ENCODE measurements at places on chromosomes 6 and 20.

DNA sequence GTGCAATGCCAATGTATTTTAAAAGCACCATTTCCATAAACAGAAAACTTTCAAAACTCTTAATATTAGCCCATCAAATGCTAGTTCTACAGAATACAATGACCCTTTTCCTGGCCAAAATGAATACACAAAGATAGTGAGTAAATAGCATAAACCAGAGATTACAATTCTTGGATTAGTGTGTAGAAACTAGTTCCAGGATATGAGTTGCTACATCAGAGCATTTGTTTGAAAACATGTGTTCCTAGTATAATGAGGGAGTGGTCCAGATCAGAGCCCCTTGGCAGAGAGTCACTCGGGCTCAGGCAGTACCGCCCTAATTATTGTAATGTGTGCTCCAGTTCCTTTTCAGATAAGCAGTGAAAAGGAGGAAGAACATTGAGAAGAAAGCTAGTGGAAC, 63.7 kb upstream of the COL21A1 start:
- DNase-seq: no peak

DNA sequence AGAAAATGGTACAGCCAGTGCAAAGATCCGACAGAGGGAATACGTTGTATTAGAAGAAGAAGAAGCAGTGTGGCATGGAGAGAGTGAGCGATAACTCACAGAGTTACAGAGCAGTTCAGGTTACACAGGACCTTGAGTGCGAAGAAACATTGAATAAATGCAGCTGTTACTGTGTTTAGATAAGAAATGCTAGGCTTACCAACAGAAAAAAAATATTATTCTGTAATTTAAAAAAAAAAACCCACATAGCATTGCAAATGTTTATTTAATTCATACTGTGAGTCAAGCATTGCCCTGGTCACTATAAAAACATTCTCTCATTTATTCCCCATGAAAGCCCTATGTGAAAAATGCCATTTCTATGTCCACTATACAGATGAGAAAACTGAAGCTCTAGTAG, 373.4 kb upstream of the EPHA7 start:
- no peak for DNase-seq

- no peak for DNase-seq
These were observed 773.9 kb upstream of the MMS22L start for GRCh38 chr6:98056955-98057354.

DNA sequence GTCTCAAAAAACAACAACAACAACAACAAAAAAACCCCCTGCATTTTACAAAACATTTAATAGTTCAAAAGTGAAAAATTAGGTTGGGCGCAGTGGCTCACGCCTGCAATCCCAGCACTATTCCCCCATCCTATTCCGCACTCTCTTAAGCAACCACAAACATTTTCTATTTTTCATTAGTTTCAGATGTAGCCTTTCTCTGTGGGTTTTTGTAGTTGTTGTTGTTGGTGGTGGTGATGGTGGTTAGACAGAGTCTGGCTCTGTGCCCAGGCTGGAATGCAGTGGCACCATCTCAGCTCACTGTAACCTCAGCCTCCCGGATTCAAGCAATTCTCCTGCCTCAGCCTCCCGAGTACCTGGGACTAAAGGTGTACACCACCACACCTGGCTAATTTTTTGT, 6.4 kb upstream of the GMNN start:
- no peak for DNase-seq

GRCh38 chr6:162625846-162626540, 101.6 kb downstream of the PRKN start:
- no peak for DNase-seq

GRCh38 chr20:46004889-46005473, 3.7 kb upstream of the MMP9 start:
- DNase-seq: peak; percentile 58

GRCh38 chr6:32815996-32816395, 806 bp downstream of the HLA-DOB start:
- DNase-seq: no peak

GRCh38 chr20:60053818-60054190, 95.6 kb downstream of the CDH26 start:
- DNase-seq: no peak

GRCh38 chr6:110520209-110520965, 44.0 kb upstream of the SLC22A16 start:
- no peak for DNase-seq

DNA sequence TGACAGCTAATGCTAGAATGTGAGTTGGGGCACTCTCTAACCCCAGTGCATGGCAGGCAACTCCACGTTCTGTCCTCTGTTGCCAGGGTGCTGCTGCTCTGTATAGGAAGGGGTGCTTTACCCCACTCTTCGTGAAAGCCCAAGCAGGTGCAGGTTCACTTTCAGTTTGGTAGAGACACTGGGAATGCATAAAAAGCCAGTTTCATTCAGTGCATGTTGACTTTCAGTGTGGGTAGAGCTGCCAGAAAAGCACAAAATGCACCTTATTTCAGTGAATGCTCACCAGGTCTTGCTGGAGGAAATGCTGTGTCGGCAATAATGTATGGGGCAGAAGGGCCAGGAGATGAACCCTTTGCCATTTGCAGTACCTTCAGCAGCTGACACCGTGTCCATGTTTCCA, 62.1 kb upstream of the ADGRB3 start:
- no peak for DNase-seq

DNA sequence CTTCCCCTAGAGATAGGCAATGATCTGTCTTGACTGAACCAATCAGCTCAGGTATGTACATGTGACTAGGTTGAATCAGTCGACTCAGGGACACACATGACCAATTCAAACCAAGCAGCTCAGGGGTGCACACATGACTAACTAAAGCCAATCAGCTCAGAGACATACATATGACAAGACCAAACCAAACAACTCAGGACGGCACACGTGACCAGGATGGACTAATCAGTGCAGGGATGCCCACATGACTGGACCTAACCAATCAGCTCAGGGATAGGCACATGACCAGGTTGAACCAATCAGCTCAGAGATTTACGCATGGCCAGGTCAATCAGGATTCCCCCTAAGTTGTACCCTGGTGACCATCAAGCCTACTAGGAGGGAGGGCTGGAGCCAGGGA, 310.3 kb downstream of the CDH26 start:
- DNase-seq: no peak

GRCh38 chr6:152232501-152233151, 404.5 kb downstream of the SYNE1 start:
- no peak for DNase-seq

- DNase-seq: no peak
These were observed 10.5 kb downstream of the ZC3H12D start for GRCh38 chr6:149474108-149474935.

GRCh38 chr6:23905133-23905815, 220.7 kb upstream of the NRSN1 start:
- DNase-seq: no peak

- no peak for DNase-seq
These were observed 38.3 kb upstream of the SMLR1 start for GRCh38 chr6:130788954-130789353.

- DNase-seq: no peak
These were observed 116.5 kb downstream of the DST start for GRCh38 chr6:56525974-56526789.

DNA sequence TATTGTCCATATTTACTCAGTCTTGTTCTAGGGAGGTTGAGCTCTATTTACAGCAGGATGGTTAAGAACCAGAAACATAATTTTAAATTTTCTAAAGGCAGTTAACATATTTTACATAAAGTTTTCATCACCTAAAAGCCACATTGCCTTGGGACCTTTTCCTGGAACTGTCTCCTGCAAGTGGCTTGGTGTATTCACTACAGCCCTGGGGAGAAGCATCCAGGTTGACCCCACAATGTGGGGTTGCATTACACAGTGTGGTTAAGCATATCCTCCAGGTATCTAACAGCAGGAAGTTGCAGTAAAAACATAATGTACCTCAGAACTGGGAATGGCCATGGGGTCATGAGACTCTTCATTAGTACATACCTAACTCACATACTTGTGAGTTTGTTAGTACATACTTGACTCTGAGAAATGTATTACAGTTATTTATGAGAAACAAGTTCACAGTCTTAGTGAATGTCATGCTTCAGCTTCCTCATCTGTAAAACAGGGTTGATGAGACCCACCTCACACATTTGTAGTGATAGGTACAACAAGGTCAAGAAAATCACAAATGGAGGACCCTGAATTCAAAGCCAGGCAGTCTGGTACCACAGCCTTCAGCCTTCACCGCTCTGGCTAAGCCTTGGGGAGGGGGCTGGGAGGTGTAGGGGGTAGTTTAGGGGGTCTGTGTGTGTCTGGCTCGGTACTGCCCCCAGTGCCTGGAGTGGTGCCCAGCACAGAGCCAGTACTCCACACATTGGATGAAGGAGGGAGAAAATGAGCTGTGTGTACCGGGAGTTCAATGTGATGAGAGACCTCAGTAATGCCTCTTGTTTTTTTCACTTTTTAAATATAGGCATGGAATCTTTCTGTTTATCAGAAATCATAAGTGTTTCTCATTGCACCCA, 52.9 kb downstream of the KAT14 start:
- DNase-seq: no peak

- DNase-seq: no peak
These were observed 802.1 kb upstream of the FLRT3 start for GRCh38 chr20:15139522-15139921.

DNA sequence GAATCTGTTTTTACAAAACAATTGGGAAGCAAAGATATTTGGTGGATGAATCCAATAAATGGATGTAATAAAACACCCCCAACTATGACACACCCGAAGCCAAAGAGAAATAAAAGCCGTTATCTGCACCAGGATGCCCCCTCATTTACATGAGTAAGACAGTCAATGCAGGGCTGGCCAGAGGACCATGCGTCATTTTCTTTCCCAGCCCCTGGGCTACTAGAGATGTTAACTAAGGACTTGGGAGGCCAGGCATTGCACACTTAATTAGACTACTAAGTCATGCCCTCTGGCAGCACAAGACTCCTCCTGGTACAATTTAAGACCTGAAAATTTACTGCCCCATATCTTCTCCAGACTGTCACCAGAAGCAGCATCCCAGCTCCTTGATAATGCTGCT, 3.2 kb downstream of the LEMD2 start:
- no peak for DNase-seq

GRCh38 chr6:138272533-138273315, 54.4 kb upstream of the PBOV1 start:
- no peak for DNase-seq

DNA sequence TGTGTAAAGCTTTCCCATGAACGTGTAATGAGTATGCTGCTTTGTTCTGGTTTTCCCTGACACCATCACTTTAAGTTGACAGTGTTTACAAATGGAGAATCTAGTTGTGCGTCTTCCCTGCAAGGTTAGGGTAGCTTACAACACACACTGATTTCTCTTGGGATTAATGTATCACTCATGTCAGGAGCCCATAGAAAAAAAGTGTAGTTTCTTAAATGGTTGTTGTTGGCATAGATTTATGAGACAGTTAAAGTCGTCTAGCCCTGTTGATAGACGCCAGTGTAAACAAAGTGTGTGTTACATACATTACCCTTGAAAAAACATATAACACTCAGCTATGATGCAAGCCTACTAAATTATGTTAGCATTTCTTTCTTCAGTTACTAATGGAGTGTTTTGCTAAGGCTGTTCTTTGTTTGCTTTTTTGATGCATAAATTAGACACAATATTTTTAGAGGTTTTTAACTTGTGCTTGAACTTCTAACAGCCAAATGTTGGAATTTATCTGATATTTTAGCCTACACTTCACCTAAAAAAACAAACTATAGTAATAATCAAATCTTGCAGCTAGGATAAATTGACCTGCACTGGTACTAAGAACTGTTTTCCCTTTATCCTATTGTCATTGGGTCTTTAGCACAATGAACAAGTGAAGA, 88.6 kb downstream of the RNF217 start:
- no peak for DNase-seq

DNA sequence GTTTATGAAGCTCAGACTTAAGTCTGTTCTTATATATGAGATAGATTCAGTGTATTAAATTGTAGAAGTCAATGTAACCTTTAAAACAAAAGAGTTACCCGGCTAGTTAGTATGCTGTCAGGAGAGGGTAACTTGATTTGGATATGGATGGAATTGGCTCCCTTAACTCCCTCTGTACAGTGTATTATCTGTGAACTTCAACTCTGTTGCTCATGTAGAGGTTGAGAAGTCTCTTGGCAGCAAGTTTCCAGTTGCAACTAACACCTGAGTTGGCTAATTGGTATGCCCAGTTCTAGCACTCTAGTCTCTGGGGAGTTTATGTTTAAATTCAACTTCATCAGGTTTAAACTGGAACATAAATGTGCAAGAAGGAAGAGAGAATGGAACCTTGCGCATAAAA, 111.0 kb downstream of the NCOA3 start:
- no peak for DNase-seq

All from CD4-positive, alpha-beta T cell treated with Interleukin-6 at 100 ng/mL for 8 hours (primary cell).